H7 (cell line): ENCODE measurements at places on chromosomes 13 and 19. TPM values are rescaled to one million over a fixed set of nuclear protein-coding genes. Genes with fewer than 3 reads are reported as not detected.

GRCh38 chr19:43780706-43781525 is at the start of gene KCNN4:
Gene KCNN4 (minus strand): TSS chr19:43780973. CDS start chr19:43780861, 112 bp downstream.
- DNase-seq: peak; percentile 56

DNA sequence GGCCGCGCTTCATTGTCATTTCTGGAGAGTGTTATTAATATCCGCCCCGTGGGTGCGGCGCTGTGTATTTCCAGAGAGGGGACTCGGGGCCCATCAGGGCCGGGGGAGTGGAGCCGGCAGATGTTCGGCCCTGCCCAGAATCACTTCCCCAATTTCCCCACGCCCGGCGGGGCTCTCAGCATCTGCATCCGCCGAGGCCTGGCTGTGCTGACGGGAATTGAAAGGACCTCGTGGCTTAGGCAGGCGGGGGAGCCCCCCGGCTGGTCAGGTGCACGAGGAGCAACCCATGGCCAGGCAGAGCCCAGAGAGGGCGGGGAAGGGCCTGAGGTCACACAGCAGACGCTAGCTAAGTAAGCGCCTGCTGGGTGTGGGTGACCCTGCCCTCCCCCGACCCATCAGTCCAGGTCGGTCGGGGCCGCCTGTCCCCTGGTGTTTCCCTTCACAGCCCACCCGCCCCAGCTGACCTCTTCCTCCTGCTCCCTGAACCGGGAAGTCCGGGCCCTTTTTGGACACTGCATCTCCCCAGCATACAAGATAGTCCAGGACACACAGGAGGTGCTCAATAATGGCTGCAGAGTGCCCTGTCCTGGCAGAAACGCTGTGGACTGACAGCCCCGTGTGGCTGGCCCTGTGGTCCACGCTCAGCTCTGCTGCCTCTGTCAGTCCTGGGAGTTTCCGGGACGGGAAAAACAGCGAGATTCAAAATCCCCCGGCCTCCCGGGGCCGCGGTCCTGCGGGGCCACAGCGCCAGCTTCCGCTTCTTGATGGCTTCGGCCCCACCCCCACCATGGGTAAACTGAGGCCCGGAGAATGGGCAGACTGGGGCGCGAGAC is 22.1 kb downstream of the ARID3A start:
- no peak for DNase-seq

- DNase-seq: no peak
Observed at GRCh38 chr13:105514401-105514800, 1021.1 kb downstream of the EFNB2 start.

GRCh38 chr19:44202470-44202869 is 9.9 kb upstream of the ZNF227 start:
- no peak for DNase-seq

DNA sequence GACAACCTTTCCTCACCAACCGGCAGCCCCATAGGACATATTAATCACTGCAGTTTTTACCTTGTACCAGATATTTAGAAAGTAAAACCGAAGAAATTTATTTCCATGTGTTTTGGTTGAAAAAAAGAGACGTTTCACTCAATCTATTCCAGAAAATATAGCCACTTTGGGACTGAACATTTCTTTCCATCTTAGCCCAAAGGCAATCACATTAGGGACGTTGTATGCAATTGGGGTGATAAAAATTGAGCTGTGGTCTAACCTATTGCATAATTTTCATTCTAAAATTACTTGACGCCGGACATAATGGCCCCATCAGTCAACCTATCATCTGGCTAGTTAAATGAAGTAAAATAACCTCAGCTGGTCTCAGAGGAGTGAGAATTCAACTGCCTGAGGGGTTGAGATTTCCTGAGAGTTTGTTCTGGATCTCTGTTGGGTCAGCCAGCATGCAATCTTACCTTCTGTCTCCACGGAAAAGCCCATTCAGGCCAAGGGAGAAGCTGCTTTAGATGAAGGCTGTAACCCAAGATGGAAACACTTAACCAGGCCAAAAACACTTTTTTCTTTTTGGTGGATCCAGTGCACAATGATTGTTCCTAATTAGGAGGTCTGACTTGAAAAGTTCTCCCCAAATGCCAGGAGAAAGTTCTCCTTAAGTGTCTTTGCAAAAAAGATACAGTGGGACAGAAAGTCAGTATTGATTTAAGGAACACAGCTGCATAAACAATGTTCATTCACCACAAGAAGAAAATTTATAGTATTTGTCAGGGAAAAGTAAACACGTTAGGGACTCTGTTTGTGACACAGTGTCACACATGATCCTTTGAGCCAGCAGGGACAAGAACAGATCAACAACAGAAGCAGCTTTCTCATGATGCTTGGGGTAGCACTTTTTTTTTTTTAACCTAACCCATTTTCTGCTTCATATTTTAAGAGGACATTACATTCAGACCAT is 34.1 kb downstream of the DLEU7 start:
- DNase-seq: no peak

GRCh38 chr13:50355797-50356196 is 340.6 kb downstream of the KCNRG start:
- no peak for DNase-seq

GRCh38 chr19:14156971-14157717 is 20.8 kb upstream of the ASF1B start:
- peak; percentile 59 for DNase-seq

DNA sequence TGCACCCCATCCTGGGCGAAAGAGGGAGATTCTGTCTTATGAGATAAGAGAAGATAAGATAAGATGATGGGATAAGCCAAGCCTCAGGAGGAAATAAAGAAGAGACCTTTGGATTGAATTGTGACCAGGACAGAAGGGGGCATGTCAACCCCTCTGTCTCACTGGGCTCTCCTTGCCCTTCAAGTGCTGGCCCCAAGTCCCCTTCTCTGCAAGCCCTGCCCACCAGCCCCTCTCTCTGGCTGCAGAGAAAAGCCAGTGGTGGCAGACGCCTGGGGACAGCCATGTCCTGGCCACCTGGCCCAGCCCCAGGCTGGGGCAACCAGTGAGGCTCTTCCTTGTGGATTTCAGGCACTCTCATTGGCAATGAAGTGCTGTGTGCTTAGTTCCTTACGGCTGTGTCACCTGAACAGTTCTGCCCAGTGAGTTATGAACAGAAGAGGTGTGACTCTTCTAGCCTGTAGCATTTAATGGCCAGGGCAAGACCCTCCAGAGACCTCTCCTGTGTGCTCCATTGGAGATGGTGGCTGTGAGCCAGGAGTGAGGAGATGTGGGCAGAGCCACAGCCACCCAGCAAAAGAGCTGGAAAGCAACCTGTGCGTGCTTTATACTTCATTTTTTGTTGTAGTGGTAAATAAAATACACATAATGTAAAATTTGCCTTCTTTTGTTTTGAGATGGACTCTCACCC is 6.1 kb upstream of the BTBD2 start:
- DNase-seq: peak; percentile 39

- DNase-seq: no peak
Observed at GRCh38 chr13:98219685-98220084, 42.6 kb upstream of the RNF113B start.

DNA sequence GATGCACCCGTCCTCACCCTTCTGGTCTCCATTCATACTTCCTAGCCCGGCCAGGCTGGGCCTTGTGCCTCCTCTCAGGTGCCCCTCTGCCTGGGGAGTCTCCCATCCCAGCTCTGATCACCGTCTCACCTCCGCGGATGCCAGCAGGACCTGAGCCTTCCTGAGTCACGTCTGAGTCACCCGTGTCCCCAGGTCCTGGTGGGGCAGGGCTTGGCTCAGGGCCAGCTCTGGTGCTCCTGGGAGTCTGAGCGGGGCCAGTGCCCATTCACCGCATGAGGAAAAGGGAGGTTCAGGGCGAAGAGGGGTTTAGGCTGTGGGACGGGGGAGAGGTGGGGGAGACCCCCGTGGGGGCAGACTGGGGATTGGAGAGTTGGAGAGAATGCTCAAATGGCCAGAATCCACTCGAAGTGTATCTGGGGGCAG is 593 bp downstream of the ATP8B3 start:
- DNase-seq: no peak

DNA sequence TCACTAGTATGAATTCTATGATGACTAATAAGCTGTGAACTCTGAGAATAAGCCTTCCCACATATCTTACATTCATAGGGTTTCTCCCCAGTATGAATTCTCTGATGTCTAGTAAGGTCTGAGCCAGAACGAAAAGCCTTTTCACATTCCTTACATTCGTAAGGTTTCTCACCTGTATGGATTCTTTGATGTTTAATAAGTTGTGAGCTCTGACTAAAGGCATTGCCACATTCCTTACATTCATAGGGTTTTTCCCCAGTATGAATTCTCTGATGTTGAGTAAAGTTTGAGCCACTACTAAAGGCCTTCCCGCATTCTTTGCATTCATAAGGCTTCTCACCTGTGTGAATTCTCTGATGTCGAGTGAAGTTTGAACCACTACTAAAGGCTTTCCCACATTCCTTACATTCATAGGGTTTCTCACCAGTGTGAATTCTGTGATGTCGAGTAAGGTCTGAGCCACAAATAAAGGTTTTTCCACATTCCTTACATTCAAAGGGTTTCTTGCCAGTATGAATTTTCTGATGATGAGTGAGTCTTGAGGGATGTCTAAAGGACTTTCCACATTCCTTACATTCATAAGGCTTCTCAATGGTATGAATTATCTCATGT is 30.7 kb upstream of the ZFP82 start:
- no peak for DNase-seq

GRCh38 chr13:59691501-59692066 is 472.1 kb downstream of the DIAPH3 start:
- no peak for DNase-seq

GRCh38 chr19:10788146-10788545 is 47.9 kb downstream of the TMED1 start:
- DNase-seq: no peak

GRCh38 chr13:45149964-45150363 is 29.7 kb downstream of the GTF2F2 start:
- no peak for DNase-seq

- DNase-seq: peak; percentile 86
Observed at GRCh38 chr19:58021541-58022282, 12.1 kb upstream of the ZSCAN1 start.

DNA sequence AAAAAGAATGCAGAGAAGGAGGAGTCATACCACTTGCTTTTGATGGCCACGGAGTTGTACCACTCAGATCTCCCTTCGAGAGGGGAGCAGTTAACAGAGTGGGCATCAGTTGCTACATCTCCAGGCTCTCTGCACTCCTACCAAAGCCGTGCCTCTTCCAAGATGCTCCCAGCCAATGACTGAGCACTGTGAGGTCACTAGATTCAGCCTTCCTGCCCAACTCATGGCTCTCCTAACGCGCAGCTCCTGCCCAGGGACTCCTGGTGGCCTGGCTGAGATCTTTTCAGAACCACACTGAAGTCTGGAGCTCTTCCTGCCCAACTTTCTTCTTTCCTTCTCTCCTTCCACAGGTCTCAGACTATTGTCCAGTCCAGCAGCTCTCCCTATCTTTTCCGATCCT is 66.7 kb downstream of the LHFPL6 start:
- DNase-seq: no peak

- DNase-seq: peak; percentile 12
Observed at GRCh38 chr19:14566712-14567077, 5.2 kb downstream of the NDUFB7 start.

DNA sequence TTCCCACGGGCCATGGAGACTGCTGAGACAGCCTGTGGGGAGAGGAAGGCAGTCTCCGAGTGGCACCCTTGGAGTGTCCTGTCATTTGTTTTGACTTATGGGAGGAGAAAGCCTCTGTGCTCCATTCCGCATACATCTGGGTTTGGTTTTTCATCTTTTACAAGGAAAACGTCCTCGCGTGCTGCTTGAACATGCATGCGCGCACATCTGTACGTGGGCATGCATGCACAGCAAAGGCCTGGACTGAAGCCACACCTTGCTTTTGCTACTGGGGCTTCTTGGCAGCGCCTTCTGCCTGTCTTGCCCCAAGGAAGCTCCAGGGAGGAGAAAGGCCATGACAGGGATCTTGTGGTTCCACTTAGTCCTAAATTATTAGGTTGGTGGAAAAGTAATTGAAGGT is 44.0 kb downstream of the SUGP2 start:
- no peak for DNase-seq

DNA sequence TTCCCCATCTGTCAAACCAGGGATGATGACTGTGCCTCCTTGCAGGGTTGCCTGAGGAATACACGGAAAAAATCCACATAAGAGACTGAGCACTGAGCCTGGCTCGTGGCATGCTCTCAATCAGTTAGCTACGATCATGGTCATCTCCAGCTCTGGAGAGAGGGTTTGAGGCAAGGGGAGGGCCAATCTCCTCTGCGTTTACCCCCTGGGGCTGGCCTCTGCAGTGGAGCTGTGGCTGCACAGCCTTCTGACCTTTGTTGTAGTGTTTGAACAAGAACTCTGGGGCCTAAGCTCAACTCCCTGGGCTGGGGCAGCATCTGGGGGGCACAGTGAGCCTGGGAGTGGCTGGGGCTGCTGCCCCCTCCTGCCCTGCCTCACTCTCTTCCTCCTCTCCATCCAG is 5.9 kb downstream of the LRRC4B start:
- peak; percentile 69 for DNase-seq

DNA sequence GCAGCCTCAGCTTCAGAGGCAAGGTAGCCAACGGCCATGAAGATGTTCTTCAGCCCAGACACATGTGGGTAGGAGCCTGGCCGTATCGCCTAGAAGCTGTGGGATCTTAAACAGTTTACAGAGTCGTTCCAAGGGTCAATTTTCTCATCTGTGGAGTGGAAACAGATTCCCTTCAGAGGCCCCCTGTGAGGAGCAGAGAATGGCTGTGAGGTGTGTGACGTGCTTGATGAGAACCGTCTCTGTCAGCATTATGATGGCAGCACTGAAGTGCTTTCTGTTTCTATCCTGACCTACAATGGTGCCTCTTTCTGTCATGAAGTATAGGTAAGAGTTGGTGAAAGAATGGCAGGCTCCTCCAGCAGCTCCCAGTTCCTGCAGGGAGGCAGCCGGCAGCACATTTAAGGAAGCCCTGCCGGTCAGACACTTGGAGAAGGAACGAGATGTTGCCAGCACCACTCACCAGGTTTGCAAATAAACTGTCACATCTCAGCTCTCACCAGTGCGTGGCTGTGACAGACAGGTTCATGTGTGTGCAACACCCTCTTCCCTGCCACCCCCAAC is 277.3 kb downstream of the FOXO1 start:
- no peak for DNase-seq

- DNase-seq: no peak
Observed at GRCh38 chr13:32638739-32639138, 52.5 kb downstream of the PDS5B start.

DNA sequence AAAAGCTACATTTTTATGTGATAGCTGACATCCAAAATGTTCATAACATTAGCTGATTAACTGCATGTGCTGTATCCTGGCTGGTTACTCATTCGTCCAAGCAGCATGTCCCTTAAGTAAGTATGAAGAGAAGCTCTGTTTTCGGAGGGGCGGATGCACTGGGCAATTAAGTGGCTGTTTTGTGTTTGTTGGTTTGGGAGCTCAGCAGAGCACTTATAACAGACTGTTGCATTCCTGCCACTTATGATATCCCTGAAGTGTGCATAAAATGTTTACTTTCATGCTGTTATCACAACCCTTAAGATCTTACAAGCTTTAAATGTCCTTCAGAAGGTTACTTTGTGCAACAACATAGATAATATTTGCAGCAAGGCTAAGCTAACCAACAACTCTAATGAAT is 264.1 kb downstream of the NALCN start:
- no peak for DNase-seq

Gene ZNF610
- total RNA-seq: 6.6 and 8.6 TPM in 2 replicates

Gene TSSK6
- 4.7 and 9.8 TPM in 2 replicates for total RNA-seq

Gene FFAR2
- not detected in 2 replicates for total RNA-seq

Gene SHISA7
- total RNA-seq: 0.04 and 0.07 TPM in 2 replicates

Gene ZNF28
- total RNA-seq: 18.5 and 23.9 TPM in 2 replicates

Gene IL17D
- total RNA-seq: 0.15 TPM in 1 of 2 replicates, not detected in the other

Gene BORA
- 20.1 and 21.0 TPM in 2 replicates for total RNA-seq

Gene CGB2
- 1.4 TPM in 1 of 2 replicates, not detected in the other for total RNA-seq

Gene IL4I1
- total RNA-seq: 0.59 and 0.73 TPM in 2 replicates
